ENCODE measurements at places on chromosomes 16 and 17.
A peak's percentile ranks its signal among the peaks of the same experiment; 100 is the strongest.

GRCh38 chr17:30921544-30922196, at the start of gene ADAP2:
Gene ADAP2 (plus strand): TSS chr17:30921945. CDS start chr17:30922015, 70 bp downstream.
- DNase-seq, result no peak

DNA sequence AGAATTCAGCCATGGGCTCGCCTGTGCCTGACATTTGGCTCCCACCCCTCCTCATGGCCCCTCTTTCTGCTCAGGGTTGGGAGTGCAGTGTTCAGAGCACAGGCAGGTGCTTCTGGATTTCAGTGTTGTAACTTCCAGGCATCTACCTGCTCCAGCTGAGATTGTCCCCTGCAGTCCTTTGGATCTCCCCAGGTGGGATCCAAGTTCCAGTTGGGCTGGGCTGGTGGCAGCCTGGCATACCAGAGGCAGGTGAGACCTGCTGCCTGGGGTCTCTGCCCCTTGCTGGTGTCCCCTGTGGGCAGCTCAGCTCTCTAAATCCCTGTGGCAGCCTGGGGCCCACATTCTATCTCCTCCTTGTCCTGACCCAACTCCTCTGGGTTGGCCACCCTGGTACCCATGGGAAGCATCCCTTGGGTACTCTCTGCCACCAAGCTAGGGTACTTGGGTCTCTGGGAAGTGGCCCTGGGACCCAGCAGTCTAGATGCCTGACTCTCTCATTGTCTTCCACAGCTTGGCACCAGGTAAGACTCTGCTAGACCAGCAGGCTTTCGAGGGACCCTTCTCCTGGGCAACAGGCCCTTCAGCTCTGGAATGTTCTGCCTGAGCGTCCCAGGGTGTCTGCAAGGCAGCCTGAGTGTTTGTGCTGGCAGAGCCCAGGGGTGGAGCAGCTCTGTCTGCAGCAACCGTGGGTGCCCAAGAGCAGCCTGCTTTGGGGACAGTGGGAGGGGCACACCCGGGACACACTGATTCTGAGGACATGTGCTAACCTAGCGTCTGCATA, 42.5 kb downstream of the DNAH17 start:
- no peak for DNase-seq

GRCh38 chr16:86512860-86513470, 2.6 kb downstream of the FOXF1 start:
- no peak for DNase-seq

DNA sequence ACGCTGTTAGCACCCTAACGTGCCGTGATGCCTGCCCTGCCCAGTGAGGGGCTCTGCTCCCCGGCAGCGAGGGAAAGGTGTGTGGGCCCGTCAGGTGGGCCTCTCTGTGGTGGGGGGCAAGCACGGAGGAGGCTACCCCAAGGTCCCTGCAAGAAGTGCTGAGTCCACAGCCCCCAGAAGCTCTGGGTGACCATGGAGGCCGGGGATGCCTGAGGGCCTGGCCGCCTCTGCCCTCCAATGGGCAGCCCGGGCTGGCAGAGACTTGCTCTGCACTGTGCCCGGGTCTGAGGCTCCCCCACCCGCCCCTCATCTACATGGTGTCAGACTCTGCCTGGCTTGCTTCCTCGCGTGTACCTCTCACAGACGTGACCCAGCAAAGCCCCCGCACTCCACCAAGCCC, 12.2 kb downstream of the SLC38A10 start:
- no peak for DNase-seq

DNA sequence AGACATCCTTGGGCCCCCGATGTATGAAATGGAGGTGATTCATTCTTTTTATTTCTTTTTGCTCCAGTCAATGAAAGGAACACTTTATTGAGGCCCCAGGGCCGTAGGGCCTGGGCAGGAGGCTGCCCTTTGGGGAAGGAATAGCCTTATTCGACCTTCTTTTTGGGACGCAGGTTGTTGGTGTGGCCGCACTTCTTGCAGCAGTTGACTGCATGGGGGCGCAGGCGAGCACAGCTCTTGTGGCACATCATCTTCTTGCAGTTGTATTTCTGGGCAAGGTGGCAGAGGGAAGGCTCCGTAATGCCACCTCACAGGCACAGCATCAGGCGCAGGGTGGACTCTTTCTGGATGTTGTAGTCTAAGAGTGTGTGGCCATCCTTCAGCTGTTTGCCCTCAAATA, 50.9 kb downstream of the SIAH1 start:
- no peak for DNase-seq

DNA sequence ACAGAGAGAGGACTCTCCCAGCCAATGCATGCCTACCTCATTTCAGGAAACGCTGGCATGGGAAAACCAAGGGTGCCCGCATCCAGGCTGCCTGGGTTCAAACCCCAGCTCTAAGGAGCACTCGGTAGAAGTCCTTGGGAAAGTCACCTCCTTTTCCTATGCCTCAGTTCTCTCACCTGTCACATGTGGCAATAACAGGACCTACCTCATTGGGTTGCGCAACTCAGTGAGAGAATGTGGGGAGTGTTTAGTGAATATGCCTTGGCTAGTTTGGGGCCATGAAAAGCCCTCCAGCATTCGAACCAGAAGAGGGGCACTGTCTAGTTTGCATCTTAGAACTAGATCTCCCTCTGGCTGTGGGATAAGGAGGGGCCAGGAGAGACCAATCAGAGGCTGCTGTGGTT, 9.0 kb upstream of the NXPH3 start:
- no peak for DNase-seq

DNA sequence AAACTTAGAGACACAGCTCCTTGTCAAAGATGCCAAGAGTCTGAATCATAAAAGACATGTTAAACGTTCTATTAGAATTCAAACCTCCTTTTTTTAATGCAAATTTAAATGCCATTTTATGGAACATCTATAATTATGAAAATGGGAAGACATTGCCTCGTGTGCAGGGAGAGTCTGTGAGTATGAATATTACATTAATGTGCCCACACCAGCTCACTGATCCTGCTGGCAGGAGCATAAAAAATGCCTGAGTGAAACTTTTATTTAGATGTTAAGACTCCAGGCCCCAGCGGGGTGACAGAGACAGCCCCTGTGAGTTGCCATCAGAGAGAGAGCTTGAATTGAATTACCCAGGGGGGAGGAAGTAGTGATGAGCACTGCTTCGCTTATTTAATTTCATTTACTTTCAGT, 84.8 kb downstream of the SNX11 start:
- no peak for DNase-seq

GRCh38 chr16:85557971-85558657, 55.0 kb upstream of the GSE1 start:
- no peak for DNase-seq

GRCh38 chr17:63549289-63549945, 860 bp upstream of the DCAF7 start:
- no peak for DNase-seq

DNA sequence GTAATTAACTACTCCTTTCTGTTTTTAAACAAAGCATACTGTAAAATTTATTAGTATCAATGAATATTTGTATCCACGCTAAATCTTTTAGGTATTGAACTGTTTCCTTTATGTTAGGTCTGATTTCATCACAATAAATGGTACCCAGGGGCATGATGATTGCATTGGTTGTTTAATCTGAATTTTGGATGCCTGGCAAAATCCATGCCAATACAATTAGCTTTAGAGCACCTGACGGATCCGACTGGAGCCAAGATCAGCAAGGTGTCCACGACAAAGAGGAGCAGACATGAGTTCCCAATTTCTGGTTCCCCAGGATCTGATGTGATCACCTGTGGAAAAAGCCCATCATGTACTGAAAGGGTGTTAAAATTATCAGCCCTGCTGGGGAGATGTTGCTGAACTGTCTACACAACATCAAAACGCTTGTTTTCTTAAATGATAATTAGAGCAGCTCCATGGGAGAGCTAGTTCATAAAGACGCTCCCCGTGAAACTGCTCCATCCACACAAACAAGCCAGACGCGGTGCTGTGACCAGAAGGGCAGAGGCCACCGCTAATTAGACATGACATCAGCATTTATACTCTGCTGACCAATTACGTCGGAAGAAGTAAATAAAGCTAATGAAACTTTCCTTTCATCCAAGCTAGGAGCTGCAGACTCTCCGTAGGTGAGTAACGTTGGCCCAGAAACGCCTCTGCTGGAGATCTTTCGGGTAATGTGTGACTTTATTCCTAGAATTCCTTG, 151.7 kb downstream of the CPPED1 start:
- no peak for DNase-seq

- DNase-seq, result peak; percentile 17
Observed at GRCh38 chr16:8928467-8928957, 35.2 kb downstream of the USP7 start.

DNA sequence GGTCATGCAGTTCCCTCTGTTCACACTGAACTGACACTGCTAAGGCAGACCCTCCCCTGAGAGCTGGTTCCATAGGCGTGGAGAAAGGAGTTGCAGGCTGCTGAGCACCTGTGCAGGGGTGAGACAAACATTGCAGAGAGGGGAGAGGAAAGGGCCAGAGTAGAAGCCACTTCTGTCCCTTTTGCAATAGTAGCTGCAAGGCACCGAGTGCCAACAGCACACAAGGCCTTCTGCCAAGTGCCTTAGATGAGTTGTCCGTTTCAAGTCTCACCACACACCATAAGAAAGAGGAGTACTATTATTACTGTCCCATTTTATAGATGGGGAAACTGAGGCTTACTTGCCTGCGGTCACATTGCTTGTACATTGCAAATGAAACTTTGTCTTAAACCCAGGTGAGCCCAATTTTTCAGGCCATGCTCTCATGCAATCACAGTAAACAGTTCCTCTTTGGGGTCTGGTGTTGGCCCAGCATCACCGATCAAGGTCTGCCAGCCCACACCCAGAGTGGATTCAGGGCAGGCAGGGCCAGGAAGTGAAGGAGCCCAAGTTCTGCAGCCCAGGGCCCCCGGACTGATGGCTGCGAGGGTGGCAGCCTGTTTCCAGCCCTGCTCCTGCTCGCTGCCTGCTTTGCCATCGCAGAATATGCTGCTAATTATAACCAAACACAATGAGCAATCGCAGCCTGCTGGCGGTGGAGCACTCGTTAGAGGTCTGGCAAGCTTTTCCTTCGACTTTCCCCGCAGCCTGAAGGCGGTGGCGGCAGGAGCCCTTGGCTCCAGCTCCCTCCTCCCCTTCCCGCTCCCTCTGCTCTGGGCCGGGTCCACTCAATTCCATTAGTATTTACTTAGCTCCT, 36.8 kb upstream of the DYNLL2 start:
- DNase-seq, result no peak

GRCh38 chr16:50384500-50385135, 15.8 kb upstream of the BRD7 start:
- no peak for DNase-seq

DNA sequence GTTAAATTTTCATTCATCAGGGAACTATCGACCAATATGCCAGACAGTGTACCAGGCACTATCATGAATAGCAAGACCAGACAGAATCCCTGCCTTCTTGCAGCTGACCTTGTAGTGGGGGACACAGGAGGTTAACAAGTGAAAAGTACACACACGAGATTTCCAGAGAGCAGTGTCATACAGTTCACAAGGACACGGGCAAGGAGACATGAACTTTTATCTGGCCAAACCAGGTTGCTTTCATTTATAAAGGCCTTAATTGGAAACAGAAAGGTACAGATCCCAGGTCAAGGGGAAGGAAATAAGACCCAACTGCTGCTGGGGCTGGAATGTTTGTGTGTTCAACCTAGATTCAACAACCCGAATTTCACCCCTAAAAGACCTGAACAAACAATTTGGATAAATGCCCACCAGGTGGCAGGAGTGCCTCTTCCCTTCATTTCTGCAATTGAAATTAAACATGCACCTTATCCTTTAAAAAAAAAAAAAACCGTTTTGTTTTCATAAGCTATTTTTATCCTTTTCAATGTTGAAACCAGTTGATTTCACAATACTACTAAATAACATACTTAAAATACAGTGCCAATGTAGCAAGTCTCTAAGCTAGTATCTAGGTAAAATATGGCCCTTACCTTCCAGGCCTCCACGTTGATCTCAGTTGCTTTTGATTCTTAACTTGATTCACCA, 65.9 kb downstream of the EMP2 start:
- DNase-seq, result peak; percentile 10
